ENCODE measurements at places on chromosomes 7 and 10.

DNA sequence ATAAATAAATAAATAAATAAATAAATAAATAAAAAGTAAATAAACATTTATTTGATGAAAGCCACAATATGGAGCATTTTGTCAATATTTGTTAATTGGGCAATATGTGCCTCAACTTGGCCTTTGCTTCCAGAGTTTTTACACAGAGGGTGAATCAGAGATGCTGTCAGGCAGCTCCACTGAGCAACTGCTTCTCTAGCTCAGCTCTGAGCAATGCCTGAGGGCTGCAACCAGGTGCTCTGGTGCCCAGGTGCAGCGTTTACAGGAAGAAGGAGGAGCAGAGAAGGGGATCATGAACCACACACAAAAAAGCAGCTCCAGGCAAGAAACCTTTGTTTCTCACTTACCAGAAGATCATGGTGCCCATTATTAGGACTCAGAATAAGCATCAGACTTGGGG is 876.2 kb upstream of the AUTS2 start:
- DNase-seq, result no peak

DNA sequence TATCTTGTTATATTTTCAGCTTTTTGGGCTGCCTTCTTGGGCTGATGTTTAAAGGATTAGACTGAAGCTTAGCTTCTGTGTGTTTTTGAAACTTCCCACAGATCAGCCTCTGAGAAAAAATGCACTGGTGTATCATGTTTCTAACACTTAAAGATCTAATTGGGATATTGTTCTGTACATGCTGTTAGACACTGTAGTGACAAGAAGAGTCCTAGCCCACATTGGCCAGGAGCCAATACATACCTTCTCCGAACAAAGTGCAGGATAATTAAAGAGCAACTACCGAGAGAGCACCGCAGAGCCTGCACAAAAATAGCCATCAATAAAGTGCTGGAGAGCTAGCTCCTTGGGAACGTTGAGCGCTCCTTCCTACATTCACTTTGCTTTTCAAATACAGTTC is 289.4 kb upstream of the SP8 start:
- DNase-seq, result no peak

DNA sequence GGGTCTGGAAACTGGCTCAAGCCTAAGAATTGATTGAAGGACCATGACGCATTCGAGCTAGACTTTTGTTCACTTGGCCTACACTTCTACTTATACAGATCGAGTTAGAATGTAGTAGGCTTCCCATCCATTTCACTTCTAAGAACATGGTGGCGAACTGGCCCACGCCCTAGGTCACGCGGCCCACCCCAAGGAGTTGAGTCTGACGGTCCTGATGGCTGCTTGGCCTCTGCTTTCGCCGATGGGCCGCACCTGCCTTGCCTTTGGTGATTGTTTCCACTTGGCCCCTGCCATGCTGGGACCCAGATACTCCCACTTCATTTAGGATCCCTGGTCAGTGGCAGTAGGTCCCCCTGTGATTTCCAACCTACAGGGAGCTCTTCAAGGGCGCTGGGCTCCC is 153.6 kb downstream of the PRKAG2 start:
- no peak for DNase-seq

DNA sequence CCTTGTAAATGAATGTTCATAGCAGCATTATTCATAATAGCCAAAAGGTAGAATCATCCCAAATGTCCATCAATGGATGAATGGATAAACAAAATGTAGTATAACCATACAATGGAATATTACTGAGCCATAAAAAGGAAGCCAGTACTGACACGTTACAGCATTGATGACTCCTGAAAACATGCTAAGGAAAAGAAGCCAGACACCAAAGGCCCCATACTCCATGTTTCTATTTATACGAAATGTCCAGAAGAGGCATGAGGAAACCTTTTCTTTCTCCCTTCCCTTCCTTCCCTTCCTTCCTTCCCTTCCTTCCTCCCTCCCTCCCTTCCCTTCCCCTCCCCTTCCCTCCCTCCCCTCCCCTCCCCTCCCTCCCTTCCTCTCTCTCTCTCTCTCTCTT is 131.9 kb downstream of the JAZF1 start:
- no peak for DNase-seq

DNA sequence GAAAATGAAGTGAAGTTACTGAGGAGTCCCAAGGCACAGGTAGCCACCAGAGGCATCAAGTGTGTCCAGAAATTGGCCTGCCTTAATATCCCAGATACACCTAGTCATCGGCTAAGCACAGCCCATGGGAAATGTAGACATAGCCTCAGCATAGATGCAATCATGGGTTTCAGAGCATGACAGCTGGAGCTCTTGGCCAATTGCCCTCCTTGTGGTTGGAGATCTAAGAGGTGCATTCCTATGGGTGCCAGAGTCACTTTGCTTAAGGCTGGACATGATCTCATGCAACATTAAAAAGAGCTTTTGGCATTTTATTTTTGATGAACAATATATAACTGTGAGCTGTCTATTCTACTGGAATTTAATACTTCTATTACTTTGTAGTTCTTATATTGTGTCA is 758.0 kb upstream of the LRRTM3 start:
- peak; percentile 1 for DNase-seq

GRCh38 chr7:103116991-103117390 is 31.9 kb downstream of the NAPEPLD start:
- no peak for DNase-seq
